ENCODE measurements at places on chromosomes 3 and 15. TPM values are rescaled to one million over a fixed set of nuclear protein-coding genes. Genes with fewer than 3 reads are reported as not detected.

- DNase-seq: no peak
Measured at GRCh38 chr15:94352636-94353487, 121.5 kb downstream of the MCTP2 start.

The CPOX gene
- total RNA-seq: 17.1 TPM

GRCh38 chr15:83108266-83109219, 1.1 kb downstream of the TM6SF1 start:
- peak; percentile 46 for DNase-seq

- DNase-seq: no peak
Measured at GRCh38 chr15:44535523-44536301, 1.2 kb upstream of the EIF3J start.

DNA sequence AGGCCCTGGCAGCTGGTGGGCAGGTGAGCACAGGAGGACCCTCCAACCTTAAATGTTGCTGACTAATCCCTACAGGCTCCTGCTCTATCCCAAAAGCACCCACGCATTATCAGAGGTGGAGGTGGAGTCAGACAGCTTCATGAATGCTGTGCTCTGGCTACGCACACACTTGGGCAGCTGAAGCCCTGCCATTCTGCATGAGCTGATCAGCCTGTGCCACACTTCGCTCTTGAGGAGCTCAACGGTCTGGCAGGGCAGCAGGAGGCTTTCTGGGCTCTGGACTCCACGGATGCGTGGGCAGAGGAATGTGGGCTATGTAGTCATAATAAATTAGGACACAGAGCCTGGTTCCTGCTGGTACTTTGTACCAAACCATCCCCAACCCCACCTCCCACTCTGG, 6.1 kb downstream of the MST1 start:
- DNase-seq: no peak

GRCh38 chr3:194565597-194566190, 67.5 kb downstream of the TMEM44 start:
- DNase-seq: no peak

The EOMES gene
- total RNA-seq: 6.9 TPM

DNA sequence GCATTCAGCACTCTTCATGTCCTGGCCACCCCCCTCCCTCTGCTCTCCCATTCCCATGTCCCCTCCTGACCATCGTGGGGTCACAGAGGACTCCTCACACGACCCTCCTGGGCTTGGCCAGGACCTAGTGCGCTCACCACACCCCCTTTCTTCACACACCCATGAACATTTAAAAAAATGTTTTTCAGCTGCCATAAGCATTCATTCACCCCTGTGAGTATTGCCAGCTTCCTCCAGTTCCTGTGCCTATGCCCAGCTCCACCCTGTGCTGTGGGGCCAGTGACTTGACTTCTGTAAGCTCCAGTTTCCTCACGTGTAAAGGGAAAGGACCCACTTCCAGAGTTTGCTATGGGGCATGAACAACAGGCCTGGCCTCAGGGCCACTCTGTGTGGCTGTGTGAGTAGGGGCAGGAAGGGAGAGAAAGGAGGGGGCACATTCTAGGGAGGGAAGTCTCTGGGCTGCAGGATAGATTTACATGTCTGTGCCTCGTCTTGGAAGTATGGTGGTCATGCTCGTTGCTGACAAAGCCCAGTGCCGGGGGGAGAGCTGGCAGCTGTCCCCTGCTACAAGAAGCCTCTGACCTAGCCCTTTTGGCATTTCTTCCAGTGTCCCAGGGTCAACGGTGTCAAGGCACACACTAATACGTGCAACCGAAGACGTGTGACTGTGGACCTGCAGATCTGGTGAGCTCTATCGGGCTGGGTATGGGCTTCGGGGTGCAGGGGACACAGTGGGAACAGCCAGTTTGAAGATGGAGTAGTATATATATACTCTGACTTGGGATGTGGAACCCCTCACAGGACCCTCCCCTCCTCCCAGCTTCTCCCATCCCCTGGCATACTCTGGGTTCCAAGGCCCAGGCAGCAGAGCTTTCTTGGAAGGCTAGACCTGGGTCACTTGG, 22.8 kb downstream of the ESYT3 start:
- no peak for DNase-seq
